ENCODE measurements at places on chromosomes 4 and X.

GRCh38 chr4:18442957-18443356, 421.4 kb upstream of the LCORL start:
- no peak for DNase-seq

- no peak for DNase-seq
Observed at GRCh38 chrX:129716507-129716906, 22.3 kb upstream of the XPNPEP2 start.

GRCh38 chrX:29872831-29873230, 342.5 kb upstream of the MAGEB2 start:
- no peak for DNase-seq

DNA sequence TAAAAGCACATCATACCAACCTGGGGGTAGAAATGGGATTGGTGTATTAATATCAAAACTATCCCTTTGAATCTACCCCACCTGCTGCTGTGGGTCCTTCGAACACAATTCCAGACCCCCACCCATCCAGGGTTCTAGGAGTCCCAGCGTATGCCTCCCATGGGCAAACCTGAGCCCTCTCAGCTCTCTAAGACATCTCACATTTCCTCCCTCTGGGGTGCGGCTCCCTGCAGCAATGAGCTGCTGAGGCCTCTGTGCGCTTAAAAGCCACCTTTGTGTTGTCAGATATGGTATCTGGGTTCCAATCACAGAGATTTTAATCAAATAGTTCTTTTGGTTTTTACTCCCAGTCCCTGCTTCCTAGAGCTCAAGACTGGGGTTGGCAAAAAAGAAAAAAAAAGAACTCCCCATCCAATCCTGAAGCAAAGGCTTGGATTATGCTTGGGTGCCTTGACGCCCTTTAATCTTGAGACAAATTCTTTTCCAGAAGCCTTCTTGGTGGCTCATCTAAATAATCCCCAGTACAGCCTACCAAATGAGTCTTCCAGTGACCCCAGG, 37.5 kb upstream of the NOCT start:
- no peak for DNase-seq

- no peak for DNase-seq
Observed at GRCh38 chr4:123471655-123472369, 75.2 kb downstream of the SPRY1 start.

- DNase-seq, result no peak
Observed at GRCh38 chr4:150789864-150790263, 207.9 kb downstream of the MAB21L2 start.

GRCh38 chr4:5125321-5125720, 74.0 kb downstream of the STK32B start:
- no peak for DNase-seq

GRCh38 chr4:4865705-4866123, 6.2 kb downstream of the MSX1 start:
- DNase-seq, result no peak

- no peak for DNase-seq
Observed at GRCh38 chr4:172543249-172543648, 625.4 kb upstream of the GALNT7 start.

GRCh38 chr4:89538886-89539285, 231.3 kb upstream of the GPRIN3 start:
- DNase-seq, result no peak

DNA sequence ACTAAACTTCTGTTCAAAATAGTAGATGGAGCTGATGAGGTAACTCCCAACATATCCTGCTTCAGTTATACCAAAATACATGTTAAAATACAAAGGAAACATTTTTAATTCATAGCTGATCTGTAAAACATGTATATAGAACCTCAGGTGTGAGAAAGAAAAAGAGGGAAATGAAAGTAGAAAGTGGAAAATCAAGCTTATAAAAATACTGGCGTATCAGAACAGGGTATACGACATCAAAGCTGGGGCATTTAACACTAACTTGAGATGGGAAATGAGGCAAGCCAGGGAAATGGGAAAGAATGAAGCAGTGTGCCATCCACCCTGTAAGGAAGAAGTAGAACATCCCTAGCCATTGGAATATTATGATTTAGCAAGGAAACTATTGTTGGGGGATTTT, 767.5 kb downstream of the DMD start:
- no peak for DNase-seq

DNA sequence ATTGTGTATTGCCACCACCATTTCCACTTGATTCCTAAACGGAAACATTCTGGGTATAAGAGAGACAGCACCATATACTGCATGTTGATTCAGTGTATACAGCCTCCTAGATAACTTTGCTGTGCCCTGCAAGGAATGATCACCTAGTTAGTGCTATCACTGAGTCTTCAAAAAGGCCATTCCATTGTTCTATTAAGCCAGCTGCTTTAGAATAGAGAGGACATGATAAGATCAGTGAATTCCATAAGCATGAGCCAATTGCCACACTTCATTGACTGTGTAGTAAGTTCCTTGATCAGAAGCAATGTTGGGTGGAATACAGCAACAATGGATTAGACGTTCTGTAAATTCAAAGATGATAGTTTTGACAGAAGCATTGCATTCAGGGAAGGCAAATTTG, 1047.3 kb downstream of the PCDH18 start:
- DNase-seq, result no peak

DNA sequence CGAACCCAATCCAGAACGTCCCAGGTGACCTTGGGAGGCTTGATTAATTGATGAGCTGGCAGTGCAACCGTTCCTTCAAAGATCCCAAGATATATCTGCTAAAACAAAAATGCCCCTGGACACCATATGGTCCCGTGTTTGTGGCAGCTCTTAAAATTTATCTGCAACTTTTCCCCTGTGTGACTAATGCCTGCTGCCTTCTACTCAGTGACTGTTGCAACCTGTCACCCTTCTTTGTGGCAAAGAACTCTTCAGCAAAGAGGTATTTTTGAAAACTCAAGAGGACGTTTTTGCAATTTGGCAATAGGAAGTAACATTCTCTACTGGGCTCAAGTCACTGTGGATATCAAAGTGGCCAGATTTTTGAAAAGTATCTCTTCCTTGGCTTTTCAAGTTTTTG, 75.8 kb upstream of the SOD3 start:
- DNase-seq, result no peak

- no peak for DNase-seq
Observed at GRCh38 chr4:79385641-79386040, 22.4 kb downstream of the GK2 start.

DNA sequence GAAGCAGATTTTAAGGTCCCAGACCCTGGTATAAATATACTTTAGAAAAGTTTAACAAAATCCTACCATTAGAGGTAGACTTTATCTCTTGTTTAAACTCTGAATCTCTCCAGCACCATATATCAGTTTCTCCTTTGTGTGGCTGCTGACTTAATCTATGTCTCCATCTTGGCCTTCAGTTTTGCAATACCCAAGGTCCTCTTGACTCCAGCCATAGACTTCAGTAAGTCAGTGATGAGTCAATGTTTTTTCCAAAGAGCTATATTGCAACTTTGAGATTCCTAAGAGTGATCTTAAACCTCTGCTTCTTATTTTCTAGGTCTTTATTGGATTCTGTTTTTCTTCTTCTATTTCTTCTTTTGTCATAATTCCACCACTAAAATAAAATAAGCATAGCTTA, 50.8 kb upstream of the ADGRL3 start:
- no peak for DNase-seq

DNA sequence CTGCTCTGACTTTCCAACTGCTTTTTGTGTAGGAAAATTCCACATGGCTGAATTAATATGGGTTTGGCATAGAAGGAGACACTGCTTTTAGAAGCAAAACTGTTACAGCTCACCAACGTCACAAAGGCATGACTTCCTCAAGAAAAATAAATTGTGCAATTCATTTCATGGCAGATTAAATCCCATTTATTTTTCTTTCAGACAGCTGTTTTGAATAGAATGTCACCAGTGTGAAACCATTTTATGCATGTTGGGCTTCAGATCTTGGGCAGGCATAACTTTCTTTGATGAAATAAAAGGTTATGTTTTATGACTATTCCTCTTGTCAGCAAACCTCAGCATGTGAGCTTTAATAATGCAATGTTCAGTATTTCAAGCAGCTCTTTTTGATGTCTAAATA, 542.8 kb downstream of the GALNTL6 start:
- DNase-seq, result no peak

DNA sequence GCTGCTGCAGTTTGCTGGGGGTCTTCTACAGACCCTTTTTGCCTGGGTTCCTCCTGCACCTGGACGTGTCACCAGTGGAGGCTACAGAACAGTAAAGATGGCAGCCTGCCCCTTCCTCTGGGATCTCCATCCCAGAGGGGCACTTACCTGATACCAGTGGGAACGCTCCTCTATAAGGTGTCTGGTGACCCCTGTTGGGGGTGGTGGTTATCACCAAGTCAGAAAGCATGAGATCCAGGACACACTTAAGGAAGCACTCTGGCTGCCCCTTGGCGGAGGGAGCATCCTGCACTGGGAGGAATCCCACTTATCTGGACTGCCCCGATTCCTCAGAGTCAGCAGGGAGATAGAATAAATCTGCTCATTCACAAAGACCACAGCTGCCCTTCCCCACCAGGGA, 218.9 kb upstream of the GALNTL6 start:
- DNase-seq, result no peak

DNA sequence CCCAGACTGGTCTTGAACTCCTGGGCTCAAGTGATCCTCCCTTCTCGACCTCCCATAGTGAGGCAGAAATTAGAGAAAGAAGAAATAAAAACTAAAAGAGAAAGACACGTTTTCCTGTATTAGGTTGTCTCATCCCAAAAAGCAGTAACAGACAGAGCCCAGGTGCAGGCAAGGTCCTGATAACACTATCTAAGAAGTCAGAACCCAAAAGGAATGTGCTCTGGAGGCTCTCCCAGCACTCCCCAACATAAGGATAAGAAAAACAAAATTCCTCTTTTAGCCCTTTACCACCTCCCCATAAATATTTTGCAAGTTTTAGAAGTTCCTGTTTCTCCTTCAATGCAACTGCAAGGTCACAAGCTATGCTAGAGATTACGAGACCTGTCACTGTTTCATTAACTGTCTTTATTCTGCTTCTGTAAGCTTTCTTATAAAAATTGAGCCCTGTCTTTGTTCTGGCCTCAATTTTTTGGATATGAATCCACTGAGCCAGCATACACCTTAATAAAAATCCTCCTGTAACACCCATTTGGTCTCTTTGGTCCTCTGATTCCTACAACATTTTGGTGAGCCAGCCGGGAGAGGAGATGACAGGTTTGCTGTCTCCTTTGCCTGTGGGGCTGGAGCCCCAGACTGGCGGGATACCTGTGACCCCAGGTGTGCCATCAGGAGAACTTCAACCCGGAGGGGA, 25.9 kb downstream of the LIAS start:
- no peak for DNase-seq

- no peak for DNase-seq
Observed at GRCh38 chr4:182306792-182307507, 63.7 kb downstream of the TENM3 start.

DNA sequence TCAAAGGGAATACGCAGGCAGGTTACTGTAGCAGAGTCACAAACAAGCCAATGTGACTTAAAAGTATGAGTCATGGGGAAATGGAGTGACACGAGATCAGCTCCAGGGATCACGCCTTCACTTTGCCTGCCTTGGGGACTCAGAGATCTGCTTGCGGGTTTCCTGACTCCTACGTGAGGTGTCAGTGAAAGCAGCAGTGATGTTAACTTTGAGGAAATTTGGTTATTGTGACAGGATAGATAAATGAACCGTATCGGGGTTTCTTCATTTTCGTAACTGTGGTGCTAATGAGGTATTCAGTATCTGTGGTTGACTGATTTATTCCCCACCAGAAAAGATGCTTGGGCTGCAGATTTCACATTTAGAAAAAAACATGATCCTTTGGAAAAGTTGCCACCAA, 383.3 kb upstream of the ZFP42 start:
- DNase-seq, result no peak

GRCh38 chr4:64721106-64721505, 311.9 kb upstream of the TECRL start:
- no peak for DNase-seq

DNA sequence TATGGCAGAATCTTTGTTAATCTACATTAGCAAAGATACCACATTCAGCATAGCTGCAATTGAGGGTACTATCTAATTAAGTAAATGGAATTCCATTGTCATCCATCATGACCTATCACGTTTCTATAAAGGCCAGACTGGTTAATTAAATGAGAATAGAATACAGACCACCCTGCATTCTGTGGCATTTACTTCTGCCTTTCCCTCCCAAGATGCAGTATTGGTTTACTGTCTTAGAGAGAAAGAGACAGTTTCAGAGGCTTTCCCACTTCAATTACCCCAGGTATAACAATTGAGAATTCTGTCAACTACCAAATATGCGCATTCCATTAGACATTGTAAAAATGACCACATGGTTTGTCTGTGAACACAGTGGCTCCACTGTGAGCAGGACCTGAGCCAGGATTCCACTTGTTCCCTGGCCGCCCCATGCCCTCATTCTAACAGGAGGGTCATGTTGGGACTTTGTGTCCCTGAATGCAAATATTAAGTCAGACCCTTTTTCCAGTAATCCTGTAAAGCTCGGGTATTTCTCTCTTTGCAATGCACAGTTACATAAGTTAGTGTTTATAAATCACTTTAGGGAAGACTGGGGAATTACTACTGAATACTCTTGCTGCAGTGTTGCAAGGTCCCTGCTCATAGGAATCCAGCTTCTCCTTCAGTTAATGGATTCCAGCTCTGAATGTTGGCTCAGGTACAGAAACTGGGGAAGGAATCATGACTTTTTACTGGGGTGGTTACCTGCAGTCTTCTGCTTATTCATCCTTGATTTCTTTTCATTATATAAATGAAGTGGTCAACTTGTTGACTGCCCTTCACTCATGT, 261.0 kb downstream of the PDGFC start:
- DNase-seq, result no peak

DNA sequence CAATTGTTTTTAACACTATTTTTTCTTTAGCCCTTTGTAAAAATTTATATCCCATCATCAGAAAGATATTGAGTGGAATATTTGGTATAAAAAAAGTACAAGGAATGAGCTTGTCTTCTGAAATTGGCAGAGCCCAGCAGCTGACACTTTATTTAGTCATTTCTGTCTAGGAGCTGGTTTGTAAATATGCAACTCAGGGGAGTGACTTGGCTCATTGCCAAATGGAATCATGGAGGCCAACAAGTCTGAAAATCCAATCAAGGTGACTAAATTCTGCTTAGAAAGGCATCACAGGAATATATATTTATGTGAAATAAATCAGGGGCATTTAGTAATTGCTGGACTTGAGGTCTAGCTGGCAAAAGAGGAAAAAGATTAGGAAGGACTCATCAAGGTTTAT, 74.4 kb downstream of the OTC start:
- DNase-seq, result no peak

DNA sequence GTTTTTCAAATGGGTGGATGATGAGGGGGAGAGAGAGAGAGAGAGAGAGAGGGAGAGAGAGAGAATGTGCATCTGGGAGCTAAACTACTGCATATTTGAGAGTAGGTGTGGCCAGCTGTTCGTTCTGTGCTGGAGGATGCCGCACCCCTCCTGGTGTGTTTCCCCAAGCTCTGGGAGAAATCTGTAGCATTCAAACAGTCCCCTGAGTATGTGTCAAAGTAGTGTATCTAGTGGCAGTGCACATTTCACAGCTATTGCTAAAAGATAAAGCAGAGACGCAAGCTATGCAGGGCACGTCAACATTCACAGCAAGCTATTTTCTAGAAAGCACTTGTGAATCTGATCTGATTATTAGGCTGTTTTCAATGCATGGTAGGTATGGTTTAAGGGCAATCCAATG, 83.5 kb upstream of the LIMCH1 start:
- DNase-seq, result no peak
